ENCODE measurements at places on chromosomes 16 and 17.
A peak's percentile ranks its signal among the peaks of the same experiment; 100 is the strongest.

- no peak for DNase-seq
Measured at GRCh38 chr16:57651344-57652333, 16.5 kb upstream of the ADGRG3 start.

- no peak for DNase-seq
Measured at GRCh38 chr17:32314636-32315035, 27.3 kb downstream of the C17orf75 start.

DNA sequence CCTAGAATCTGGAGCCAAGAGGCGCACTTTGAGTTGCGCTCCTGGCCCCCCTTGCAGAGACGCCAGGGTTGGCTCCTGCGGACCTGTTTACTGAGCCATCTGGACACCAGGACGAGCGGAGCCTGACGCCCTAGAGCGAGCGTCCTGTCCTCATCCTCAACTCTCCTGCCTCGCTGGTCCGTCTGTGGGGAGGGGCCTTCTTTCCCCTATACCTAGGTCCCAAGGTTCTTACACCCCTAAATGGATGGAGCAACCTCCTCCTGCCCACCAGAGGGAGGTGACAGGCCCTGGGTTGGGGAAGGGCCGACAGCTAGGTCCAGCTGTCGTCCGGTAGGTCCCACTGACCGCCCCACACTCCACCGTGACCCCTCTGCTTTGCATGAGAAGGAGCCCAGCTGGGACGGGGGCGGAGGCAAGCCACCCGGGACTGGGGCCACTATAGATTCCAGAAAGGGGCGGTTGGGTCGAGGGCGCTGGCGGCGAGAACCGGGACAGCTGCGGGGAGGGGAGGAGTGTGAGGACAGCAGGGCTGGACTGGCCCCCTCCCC lies 3.1 kb upstream of the LHX1 start:
- no peak for DNase-seq

DNA sequence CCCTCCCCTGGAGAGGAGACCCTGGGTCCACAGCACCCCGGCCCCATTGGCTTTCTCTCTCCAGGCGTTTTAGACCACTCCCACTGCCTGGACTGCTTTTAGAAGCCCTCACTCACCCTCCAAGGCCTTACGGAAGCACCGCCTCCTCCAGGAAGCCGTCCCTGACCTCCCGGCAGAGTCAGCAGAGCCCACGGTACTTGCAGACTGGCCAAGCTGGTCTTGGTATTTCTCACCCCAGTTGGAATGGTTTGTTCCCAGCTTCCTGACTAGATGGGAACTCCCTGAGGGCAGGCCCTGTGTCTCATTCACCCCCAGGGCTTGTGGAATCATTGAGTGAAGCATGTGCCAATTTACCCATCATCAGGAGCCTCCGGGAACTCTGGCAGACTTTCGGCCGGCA lies 9.2 kb downstream of the SCGB1C2 start:
- DNase-seq = no peak

- DNase-seq = no peak
Measured at GRCh38 chr17:12623220-12623848, 42.4 kb upstream of the MYOCD start.

GRCh38 chr16:67226295-67226803 lies 581 bp upstream of the TMEM208 start:
- no peak for DNase-seq

DNA sequence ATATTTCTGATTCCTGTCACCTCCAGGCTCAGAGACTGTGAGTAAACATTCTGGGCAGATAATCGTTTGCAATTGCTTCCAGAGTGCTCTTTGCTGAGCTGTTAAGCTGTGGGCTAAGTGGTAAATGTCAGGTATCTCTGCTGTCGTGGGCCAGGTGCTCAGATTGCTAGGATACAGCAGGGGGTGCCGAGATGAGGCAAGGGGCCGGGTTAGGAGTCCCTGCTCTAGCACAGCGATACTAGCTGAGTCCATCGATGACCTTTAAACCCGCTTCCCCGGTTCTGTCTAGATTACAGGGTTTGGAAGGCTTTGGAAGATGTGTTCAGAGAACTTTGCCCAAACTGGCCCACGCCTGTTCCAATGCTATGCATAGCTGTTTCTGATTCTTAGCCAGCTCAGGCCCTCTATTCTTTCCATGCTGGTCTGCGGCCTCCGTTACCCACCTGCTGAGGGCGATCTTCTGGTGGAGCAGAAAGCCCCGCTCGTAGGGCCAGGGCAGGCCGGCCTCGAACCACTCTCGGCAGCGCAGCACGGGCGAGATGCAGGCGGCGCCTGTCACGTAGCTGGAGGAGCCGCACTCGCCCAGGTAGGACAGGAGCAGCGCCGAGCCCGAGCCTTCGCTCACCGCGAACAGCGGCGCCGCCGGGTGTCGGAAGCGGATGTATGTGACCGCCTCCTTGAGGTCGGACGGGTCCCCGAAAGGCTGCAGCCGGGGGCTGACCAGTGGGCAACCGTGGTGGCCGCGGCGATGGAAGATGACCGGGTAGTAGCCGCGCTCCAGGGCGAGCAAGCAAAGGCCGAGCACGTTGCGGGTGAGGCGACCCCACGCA lies 979 bp downstream of the ABHD15 start:
- peak; percentile 48 for DNase-seq

- DNase-seq = no peak
Measured at GRCh38 chr17:58504826-58505351, 9.5 kb downstream of the MTMR4 start.

GRCh38 chr17:8137645-8138373 lies 13.9 kb upstream of the HES7 start:
- no peak for DNase-seq

DNA sequence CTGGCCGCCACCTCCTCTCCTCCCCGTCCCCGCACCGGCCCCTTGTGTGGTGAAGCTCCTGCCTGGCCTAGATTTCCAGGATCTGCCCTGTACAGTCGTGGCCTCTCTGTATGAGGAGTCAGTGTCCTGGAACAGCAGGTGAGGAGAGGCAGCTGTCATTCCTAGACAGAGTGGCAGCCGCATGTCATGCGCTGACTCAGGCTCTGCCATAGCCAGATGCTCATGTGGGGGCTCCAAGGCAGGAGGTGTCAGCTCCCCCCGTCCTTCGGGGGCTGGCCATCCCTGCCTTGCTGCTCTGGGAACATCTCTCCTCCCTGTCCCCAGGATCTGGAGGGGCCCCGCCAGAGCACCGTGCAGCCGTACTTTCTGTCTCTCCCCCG lies 60.4 kb downstream of the BAIAP2 start:
- peak; percentile 45 for DNase-seq

DNA sequence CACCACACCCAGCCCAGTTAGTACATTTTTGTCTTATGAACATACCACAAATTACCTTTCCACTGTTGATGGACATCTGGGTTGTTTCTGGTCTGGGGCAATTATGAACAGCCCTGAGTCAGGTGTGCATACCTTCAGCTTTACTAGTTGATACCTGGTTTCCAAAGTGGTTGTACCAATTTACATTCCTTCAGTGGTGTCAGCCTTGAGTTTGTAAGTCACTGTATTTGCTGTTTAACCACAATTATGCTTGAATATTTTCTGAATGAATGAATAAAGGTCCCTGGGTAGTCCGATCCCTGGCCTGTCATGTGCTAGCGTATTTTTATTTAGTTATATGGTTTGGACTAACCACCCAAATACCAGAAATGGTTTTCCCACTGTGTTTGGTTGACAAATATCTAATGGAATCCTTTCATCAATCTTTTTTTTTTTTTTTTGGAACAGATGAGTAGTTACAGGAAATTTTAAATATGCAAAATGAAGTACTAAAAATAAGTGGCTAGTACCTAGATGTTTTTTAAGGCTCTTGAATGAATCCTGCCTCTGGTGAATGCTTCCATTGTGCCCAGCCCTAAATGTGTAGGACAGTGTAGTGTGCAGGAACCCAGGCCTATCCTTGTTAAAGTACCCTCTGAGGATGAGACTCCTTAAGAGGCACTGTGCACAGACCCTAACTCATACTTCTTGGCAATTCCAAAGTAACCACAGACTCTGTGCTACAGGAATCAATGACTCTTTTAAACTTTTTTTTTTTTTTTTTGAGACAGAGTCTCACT lies 3.7 kb downstream of the DUSP14 start:
- no peak for DNase-seq

- DNase-seq = no peak
Measured at GRCh38 chr16:76931186-76931585, 259.8 kb upstream of the MON1B start.

DNA sequence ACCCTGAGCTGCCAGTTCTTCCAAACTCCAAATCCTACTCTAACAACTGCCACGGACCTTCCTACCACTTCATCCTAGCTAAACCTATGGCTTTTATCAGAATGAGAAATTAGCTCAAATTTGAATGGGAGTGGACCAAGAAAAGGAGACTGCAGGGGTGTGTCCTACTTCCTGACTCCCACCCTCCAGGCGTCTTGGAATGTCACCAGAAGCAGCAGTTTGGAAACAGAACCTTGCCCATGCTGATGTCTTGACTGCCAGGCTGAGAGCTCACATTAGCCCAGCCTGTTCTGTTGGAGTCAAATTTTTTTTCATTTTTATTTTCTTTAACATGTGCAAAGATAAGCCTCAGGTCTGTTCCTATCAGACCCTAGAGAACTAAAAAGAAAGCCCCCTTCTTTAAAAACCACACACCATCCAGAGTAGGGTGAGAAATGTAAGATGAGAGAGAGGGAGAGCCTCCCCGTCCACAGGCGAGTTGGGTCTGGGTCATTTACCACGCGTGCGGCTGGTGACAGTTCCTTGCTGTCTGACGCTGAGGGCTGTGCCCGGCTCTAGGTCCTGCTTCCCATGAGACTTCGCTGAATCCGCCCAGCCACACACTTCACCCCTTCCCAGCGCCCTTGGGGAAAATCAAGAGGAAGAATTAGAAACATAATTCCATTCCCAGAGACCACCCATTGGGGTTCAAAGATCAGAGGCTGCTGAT lies 54.3 kb downstream of the WNT3 start:
- DNase-seq = no peak

- no peak for DNase-seq
Measured at GRCh38 chr17:44539673-44540072, 17.6 kb upstream of the FZD2 start.

- DNase-seq = no peak
Measured at GRCh38 chr17:79341816-79342215, 267.2 kb downstream of the ENGASE start.

GRCh38 chr16:9797306-9797705 lies 384.9 kb downstream of the GRIN2A start:
- DNase-seq = no peak

- DNase-seq = no peak
Measured at GRCh38 chr17:44989552-44990138, 21.5 kb upstream of the C1QL1 start.

- DNase-seq = no peak
Measured at GRCh38 chr17:80693511-80693910, 148.9 kb downstream of the RPTOR start.

Measured in stimulated activated CD4-positive, alpha-beta T cell treated with anti-CD3 and anti-CD28 coated beads, Interleukin-2, amount 100 ng/mL, for 48 hours (primary cell).